ENCODE measurements at places on chromosomes 3 and 15.

DNA sequence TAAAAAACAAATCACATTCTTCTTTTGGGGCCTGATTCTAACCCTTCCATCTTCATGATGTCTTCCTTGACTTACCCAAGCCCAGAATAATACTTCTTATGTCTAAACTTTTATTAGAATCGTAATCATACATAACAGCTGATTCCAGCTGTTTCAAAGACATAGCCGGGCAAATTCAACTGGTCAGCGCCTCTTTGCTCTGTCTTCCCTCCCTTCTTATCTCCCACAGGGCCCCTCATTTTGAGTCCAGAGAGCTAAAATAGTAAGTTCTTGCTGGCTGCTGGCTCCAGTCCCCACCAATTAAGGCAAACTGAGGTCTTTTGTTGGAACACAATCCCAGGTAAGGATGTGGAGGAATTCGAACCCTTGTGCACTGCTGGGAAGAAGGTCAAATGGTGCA is 108.6 kb downstream of the ADCY5 start:
- DNase-seq: peak; percentile 8

GRCh38 chr15:31372635-31373091 is 46.0 kb downstream of the KLF13 start:
- no peak for DNase-seq

DNA sequence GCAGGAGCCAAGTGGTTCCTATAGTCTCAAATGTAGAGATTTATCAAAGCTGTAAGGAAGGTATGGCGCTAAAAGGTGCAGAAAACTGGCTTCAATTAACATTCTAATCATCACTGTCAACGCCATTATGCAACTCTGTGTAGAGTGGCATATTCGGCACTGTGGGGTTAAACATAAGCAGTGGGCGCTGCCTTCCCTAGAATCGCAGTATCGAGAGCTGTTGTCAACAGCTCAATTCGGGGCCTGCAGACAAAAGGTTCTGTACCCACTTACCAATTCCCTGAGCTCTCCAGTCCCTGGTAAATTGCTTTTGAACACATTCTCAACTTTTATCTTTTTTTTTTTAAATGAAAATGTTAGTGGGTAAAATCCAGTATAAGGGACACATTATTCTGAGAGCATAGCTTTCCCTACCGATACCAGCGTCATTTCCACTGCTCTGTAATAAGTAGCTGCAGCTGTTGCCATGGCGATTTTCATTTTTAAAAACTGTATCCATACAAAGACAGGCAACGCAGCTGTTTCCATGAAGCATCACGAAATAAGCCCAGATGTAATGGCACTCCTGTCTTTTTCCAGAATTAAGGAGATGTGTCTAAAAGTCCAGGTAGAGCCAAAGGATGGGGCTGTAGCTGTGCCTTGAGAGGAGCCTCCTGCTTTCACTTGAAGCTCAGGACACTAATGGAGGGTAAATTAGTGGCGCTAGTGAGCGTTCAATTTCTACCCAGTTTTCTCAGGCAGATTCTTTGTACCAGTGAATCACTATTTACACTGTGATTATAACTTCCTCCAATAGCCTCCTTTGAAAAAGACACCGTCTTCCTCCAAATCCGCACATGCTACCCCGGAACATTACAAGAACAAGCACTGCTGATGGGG is 250.3 kb downstream of the SLC9A9 start:
- no peak for DNase-seq

DNA sequence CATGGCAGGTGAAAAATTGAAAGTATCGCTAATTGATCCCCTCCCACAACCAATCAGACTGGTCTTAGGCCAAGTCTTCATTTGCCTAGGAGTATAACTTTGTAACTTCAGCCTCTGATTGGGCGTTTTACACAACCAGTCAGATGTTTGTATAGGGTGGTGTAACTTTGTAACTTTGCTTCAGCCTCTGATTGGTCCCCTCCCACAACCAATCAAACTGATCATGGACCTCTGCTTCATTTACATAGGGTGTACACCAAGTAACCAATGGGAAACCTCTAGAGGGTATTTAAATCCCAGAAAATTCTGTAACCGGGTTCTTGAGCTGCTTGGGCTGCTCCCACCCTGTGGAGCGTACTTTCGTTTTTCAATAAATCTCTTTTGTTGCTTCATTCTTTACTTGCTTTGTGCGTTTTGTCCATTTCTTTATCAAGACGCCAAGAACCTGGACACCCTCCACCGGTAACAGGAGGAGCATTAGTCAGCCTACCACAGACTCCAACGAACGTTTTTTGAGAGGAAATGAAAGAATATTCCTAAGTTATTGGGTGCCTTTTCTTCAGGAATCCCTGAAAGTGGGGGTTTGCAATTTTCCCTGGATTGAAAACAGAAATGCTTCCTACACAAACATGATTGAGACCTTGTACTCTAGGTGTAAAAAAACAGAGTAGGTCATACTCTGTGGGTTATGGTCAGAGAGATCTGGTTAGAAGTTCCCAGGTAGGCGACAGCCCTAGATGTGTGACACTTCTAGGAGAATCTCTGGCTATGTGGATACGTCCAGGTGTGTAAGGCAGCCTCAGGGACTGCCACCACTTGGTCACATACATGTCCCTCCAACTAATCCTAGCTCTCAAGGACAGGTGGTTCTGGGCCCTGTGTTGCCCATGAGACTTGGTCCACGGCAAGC is 5.5 kb upstream of the SACM1L start:
- no peak for DNase-seq

DNA sequence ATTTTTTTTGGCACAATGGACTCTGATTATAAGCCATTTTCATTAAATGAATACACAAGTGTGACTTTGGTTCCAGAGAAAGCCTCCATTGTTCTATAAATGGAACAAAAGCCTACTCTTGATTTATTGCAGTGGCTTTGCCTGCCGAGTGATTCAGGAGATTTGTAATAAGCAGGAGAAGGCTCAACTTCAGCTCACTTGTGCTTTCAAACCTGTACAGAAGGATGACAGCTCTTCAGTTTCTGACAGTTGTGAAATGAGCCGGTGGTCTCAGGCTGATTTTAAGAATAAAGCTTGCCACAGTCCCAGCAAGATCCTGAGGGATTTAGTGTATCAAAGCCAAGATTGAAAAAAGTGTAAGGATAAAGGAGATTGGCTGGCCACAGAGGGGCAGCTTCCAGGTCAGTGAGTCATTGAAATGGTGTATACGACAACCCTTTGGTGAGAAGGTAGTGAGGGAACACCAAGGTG is 438.8 kb upstream of the TGFBR2 start:
- no peak for DNase-seq

DNA sequence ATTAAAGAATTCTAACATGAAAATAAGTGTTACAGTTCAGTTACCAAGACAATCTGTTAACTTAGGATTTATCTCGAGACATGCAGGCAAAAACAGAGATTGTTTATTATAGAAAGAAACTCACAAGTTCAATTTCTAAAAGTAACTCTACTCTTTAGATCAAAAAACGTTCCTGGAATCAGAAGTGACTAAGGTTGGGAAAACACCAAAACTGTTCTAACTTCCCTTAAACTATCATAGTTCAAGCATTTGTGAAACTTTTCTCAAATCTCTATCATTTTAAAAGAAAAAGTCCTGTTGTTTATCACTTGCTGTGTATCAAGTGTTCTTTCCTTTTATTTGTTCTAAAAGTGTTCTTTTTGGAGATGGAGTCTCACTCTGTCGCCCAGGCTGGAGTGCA is 8.7 kb downstream of the WDR82 start:
- no peak for DNase-seq

- no peak for DNase-seq
Observed at GRCh38 chr3:185024406-185024805, 128.5 kb downstream of the C3orf70 start.

- DNase-seq: no peak
Observed at GRCh38 chr3:181712553-181713279, 991 bp downstream of the SOX2 start.

DNA sequence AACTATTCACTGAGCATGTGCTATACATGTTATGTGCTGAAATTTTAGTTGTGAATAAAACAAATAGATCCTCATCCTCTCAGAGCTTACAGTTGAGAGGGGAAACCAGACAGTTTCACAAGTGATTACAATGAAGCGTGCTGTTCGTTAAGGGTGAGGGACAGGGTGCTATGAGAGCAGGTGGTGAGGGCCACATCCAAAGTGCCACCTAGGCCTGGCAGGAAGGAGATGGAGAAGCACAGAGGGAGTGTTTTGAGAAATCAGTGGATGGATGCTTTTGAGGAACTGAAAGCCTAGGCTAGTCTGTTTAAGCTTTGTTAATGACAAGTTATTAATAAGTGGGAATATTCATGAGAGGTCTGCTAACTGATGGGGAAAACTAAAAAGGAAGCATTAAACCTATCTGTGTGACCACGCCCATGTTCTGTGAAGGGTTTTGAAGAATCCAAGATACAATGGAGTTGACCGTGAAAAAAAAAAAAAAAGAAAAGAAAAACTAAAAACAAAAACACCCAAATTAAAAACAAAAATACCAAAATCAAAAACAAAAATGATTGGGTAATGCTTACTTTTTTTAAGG is 7.3 kb downstream of the MCTP2 start:
- no peak for DNase-seq

DNA sequence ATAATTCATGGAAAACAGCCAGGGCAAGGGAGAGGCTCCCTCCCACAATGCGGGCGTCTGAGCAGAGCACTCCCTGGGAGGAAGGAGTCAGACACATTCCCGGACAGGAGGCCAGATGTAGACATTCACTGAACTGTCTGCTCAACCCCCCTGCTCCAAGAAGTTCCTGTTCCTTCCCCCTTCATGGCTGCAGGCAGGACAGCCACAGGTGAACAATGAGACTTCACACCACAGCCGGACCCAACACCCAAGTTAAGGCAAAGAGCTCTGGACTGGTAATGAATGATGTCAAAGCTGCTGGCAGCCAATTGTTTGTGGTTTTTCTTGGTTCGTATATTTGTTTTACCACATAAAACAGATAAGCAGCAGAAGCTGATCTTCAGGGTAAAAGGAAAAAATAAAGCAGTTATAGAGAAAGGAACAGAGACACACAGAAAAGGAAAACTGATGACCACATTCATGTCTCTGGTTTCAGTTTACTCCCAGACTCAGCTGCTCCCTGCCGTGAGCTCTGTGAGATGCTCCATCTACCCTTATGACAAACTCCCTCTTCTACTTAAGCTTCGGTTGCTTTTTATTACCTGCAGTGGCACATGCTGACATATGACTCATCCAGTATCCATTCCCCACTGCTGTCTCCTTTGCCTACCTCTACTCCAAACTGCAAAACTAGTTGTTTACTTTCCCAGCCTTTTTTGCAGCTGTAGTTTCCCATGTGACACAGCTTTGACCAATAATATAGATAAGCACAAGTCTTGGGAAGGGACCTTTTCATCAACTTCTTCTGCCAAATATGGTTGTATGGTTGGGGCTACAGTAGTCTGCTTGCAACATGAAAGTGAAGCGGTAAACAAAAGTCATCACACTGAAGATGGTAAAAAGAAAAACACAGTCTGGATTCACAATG is 33.1 kb downstream of the DZIP1L start:
- no peak for DNase-seq

DNA sequence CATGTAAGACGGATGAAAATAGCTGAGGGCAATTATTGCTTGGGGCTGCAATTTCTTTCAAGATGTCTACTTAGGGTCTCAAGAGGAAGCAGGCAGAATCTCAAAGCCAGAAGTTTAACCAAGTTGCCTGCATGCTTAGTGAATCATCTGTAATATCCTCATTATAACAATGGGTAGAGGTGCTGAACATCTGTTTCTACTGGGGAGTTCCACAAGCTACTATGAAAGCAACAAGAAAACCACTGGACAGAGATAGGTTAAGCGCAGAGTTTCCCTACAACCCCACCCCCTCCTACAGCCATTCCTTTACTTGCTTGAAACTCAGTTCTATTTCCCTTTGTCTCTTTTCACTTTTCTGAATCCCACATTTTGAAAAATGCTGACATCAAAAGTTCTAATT is 759.4 kb upstream of the GBE1 start:
- no peak for DNase-seq

GRCh38 chr3:177703788-177704187 is 506.5 kb upstream of the TBL1XR1 start:
- no peak for DNase-seq

- no peak for DNase-seq
Observed at GRCh38 chr3:162134571-162134970, 638.0 kb downstream of the OTOL1 start.

GRCh38 chr15:88623061-88623460 is 1.9 kb downstream of the AEN start:
- peak; percentile 82 for DNase-seq

GRCh38 chr3:194691481-194692283 is 6.0 kb downstream of the FAM43A start:
- peak; percentile 47 for DNase-seq

- DNase-seq: no peak
Observed at GRCh38 chr3:89072642-89073041, 34.8 kb upstream of the EPHA3 start.

GRCh38 chr3:40663280-40663679 is 138.5 kb downstream of the ZNF621 start:
- DNase-seq: no peak

DNA sequence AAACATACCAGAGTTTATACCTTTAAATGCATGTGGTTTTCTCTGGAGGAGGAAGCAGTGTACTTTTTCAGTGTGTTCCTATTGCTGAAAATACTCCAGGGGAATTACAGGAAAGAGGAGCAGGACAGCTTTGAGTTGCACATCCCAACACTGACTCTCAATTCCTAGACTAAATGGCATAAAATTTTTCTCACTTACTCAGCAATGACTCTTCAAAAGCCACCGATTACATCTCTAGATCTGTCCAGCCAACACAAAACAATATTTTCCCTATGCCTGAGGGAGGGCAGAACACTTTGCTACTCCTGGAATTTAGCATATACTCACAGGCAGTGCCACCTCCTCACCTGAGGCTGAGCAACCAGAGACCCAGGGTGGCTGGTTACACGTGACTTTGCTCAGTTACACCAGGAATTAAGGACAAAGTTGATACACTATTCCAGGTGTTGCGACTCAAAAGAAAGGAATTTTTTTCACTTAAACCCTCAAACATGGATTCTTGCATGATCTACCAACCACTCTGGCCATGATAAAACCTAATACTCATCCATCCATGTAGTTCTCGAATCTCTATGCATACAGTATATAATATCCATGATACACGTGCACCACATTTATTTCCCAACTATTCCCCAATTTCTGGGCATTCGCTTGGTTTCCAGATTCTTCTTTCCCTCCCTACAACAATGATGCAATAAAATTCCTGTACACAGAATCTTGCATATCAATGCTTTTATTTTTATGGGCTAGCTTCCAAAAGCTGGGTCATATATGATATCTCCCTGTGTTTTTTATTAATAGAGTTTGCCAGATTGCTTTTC is 194.6 kb downstream of the THRB start:
- DNase-seq: no peak

Measured in activated effector memory CD4-positive, alpha-beta T cell treated with anti-CD3 and anti-CD28 coated beads, Interleukin-2, amount 50 U/mL, for 16 hours (primary cell).